Fibroblast of lung (primary cell): ENCODE measurements at places on chromosomes 1 and 21.

GRCh38 chr1:202708456-202709275 is 1.6 kb downstream of the SYT2 start:
- DNase-seq: no peak

GRCh38 chr1:246617768-246618167 is 51.5 kb downstream of the CNST start:
- DNase-seq: no peak

DNA sequence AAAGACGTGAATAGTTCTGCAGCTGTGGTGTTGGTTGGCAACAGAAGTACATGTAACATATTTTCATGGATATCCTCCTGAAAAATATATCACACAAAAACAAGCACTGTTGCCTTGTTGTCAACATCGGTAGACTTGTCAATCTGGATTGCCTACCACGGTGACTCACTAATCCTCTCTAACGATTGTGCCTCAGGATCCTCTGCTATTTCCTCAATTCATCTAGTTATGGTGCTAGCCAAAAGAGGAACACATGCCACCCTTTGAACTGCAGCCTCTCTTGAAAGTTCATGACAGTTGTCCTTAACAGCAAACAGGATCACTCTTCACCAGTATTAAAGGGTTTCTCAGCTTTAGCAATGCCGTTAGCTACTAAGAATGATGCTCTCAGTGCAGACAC is 25.7 kb downstream of the RASAL2 start:
- no peak for DNase-seq

GRCh38 chr1:240998024-240998423 is 359.0 kb downstream of the RGS7 start:
- DNase-seq: no peak
